ENCODE measurements at places on chromosomes 2 and 18.

GRCh38 chr18:21262979-21263378 is 20.9 kb downstream of the GREB1L start:
- no peak for DNase-seq

- no peak for DNase-seq
These were observed 63.8 kb downstream of the TTC27 start for GRCh38 chr2:32691678-32692077.

DNA sequence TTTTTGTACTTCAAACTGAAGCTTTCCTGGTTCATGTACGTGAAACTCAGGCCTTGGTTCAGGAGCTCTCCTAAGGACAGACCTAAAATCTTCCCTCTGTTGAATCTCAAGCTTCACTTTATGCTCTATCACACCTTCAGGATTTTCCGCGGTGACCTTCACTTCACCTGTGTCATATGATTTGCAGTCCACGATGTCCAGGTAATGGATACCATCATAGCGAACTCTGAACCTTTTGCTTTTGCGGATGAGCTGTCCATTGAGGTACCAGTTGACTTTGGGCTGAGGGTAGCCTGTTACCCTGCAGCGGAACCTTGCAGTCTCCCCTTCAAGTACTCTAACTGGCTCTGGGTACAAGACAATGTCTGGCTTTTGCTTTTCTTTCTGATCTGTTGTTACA is 31.2 kb downstream of the TTN start:
- DNase-seq: no peak

DNA sequence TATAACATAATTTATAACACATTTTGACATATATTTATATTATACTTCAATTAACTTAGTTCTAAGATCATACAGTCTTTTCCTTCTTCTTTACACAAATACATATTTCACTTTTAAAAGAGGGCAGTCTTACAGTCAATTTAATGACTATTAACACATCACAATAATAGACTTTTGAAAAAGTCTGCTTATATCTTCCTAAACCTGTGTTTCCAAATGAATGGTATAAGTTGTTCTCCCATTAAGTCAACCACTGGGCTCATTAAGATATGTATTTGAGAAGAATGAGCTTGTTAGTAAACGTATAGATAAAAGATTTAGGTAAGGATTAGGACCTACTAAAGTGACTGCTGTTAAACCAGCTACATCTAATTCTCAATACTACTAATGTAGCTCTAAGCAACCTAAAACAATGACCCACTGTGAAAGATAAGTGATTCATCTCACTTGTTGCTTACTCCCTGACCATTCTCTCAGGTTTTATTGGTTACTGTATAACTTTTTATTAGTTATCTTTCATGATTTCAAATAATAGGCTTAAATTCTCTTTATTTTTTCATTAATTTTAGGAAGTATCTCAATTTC is 27.0 kb downstream of the SLC40A1 start:
- DNase-seq: no peak

GRCh38 chr18:72762515-72763122 is 105.2 kb downstream of the NETO1 start:
- no peak for DNase-seq

- no peak for DNase-seq
These were observed 91.4 kb downstream of the MAPK4 start for GRCh38 chr18:50651334-50651733.

DNA sequence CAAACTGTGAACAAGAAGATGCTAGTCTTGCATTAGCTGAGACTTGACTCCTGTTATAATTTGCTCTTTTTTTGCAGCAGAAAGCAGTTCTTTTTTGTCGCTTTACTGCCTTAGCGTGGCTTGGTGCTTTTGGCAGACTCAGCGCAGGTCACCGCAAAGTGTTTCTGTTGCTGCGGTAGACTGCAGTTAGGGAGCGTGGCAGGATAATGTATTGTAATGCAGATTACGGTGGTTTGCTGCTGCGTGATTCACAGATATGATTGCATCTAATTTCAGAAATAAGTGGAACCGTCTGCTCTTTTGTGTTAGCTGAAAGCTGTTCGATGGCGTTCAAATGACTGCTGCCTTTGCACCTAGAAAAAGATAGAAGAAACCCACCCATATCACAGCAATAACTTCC is 131.6 kb upstream of the SATB2 start:
- DNase-seq: no peak

DNA sequence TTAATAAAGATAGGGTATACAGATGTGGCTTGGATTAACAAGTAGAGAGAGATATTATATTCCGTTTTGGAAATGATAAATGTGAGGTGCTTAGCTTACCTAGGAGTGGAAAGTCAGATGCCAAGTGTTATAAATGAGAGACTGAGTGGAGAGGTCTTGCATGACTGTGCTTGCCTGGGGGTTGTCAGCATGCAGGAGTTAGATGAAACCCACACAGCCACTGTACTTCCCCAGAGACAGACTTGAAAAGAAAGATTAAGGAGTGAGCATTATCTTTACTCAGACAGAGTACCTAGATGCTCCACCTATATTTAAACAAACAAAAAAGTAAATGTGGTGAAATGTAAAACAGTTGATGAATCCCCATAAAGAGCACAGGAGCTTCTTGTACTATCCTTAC is 482.7 kb downstream of the RIT2 start:
- DNase-seq: no peak

- no peak for DNase-seq
These were observed 11.2 kb upstream of the B3GNT2 start for GRCh38 chr2:62184512-62185230.

DNA sequence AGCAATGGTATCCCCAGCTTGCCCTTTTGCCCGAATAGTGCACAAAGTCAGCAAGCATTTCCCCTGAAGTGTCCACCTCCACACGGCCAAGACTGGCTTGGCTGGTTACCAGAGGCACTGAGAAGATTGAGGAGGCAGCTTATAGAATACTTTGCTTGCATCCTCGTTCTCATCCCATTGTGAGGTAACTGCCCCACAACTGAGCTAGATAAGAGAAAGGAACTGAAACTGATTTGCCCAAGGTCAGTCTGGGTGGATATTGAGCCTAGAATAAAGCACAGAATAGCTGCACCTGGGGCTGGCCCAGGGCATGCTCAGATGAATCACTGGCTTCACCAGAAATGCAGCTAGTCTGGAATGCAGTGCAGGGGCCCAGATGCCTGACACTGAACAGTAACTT is 32.7 kb upstream of the MAP4K3 start:
- DNase-seq: no peak

DNA sequence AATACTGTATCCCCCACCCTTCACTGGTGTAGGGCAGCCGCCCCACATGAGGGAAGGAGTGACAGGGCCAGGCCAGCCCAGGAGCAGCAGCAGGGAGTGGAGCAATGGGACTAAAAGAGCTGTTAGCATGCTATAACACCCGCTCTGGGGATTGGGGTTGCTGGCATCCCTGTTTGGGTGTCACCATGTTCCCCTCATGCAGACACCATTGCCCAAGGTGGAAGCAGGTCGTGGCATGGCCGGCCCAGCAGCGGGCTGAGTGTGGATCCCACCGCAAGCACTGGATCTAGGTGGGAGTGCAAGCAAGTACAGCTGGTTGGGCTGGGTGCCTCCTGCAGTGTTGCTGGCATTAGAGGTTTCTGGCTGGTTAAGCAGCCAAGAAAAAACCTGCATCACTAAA is 3.3 kb upstream of the SULT6B1 start:
- DNase-seq: no peak

- no peak for DNase-seq
These were observed 11.0 kb downstream of the TANK start for GRCh38 chr2:161170958-161171932.

DNA sequence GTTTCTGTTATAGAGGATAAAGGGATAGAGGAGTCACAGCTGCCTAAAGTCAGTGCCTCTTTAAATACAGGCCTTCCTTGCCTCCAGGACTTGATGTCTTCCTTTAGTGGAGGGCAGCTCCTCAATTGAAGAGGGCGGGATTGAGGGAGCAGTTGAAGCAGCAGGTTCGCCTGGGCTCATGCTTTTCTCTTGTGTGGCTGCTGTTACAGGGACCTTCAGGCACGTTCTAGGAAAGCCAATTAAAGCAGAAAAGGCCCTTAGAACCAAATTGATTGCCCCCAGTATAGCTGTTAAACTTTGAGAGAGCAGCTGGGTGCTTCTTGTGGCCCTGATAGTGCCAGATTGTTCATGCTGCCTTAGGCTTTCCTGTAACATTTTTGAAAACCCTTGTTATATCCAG is 42.0 kb upstream of the LTBP1 start:
- no peak for DNase-seq

GRCh38 chr18:65753520-65753919 is 2.7 kb downstream of the CDH7 start:
- no peak for DNase-seq

DNA sequence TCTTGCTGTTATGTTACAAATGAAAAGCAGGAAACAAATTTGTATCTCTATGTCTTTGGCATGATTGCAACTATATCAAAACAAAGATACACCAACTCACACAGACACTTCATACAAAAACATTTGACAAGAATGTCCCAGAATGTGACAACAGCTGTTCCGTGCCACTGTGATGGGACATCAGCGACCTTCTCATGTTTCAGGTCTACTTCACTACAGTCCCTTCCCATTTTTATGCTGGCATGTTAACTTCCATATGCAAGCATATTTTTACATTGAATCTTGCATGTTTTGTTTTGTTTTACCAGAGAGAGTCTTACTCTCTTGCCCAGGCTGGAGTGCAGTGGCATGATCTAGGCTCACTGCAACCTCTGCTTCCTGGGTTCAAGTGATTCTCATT is 71.2 kb downstream of the STK25 start:
- DNase-seq: no peak

- no peak for DNase-seq
These were observed 53.5 kb upstream of the C2orf15 start for GRCh38 chr2:99088017-99088416.

DNA sequence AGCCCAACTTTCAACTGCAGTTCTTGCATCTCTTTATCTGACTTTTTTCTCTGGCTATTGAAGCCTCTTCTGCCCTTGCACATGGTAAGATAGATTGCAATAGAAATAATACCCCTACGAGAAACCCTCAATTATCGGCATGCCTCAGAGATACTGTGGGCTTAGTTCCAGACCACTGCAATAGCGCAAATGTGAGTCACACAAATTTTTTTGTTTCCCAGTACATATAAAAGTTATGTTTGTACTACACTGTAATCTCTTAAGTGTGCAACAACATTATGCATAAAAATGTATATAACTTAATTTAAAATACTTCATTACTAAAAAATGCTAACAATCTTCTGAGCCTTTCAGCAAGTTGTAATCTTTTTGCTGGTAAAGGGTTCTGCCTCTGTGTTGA is 124.7 kb downstream of the PDE1A start:
- no peak for DNase-seq

GRCh38 chr2:226656367-226656766 is 143.3 kb downstream of the IRS1 start:
- DNase-seq: no peak

- no peak for DNase-seq
These were observed 62.1 kb upstream of the NPAS2 start for GRCh38 chr2:100757621-100758394.

GRCh38 chr2:196330645-196331044 is 159.3 kb upstream of the STK17B start:
- DNase-seq: no peak
